PC-3 (cell line): ENCODE measurements at places on chromosomes 5 and 9.

DNA sequence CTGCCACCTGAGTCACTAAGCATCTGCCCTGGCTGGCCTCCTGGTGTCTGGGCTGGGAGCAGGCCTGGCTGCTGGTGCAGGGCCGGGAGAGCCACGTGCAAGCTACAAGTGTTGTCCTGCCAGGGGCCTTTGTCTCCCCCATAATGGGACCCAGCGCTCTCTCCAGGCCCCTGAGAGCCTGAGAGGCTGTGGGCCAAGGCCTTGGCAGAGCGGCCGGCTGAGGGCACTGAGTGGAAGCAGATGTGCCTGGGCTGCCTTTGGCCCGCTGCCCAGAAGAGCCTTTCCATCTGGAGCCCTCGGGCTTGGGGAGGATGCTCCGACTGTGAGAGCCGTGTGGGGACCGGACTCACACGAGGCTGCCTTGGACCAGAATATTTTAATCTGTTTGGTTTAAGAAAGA, 185.5 kb downstream of the RGS3 start:
- peaks cover 18% of the 10 kb centered on the region for H3K4me1 ChIP-seq
- no peak overlapping the region for H3K4me3 ChIP-seq
- no peak overlapping the region for H3K27ac ChIP-seq
- H3K36me3 ChIP-seq: no peaks in the 10 kb centered on the region
- no peaks in the 10 kb centered on the region for H3K27me3 ChIP-seq

GRCh38 chr5:145661737-145662485, 173.2 kb downstream of the PRELID2 start:
- H3K4me3 ChIP-seq: no peak overlapping the region
- no peak overlapping the region for H3K27ac ChIP-seq
- DNase-seq: no peak
- no peaks in the 10 kb centered on the region for H3K27me3 ChIP-seq

- no peak for DNase-seq
- H3K4me3 ChIP-seq: no peak overlapping the region
- H3K4me1 ChIP-seq: peaks cover 5% of the 10 kb centered on the region
- no peaks in the 10 kb centered on the region for H3K36me3 ChIP-seq
- no peak overlapping the region for H3K27ac ChIP-seq
These were observed 144.7 kb upstream of the IER5L start for GRCh38 chr9:129322641-129323375.

GRCh38 chr9:108184941-108185340, 670.8 kb downstream of the ACTL7B start:
- peaks cover 16% of the 10 kb centered on the region for H3K4me1 ChIP-seq
- H3K27ac ChIP-seq: no peak overlapping the region
- H3K27me3 ChIP-seq: no peaks in the 10 kb centered on the region
- peak; percentile 67 for DNase-seq
- H3K36me3 ChIP-seq: no peaks in the 10 kb centered on the region

DNA sequence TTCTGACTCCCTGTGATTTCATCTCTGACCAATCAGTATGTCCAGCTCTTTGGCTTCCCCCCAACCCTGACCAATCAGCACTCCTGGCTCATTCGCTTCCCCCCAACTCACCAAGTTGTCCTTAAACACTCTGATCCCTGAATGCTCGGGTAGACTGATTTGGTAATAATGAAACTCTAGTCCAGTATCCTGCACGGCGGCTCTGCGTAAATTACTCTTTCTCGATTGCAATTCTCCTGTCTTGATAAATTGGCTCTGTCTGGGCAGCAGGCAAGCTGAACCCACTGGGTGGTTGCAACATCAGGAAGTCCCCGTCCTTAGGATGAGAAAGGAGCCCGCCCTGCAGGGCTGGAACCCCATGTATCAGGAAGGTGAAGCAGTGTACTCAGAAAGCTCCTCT, 10.4 kb downstream of the FCN2 start:
- H3K36me3 ChIP-seq: no peaks in the 10 kb centered on the region
- no peak overlapping the region for H3K27ac ChIP-seq
- 0 out of 2 replicates have a peak, but pooled peaks cover 9% of the 10 kb centered on the region for H3K27me3 ChIP-seq
- peaks cover 5% of the 10 kb centered on the region for H3K4me1 ChIP-seq
- no peak overlapping the region for H3K4me3 ChIP-seq

GRCh38 chr9:20620650-20621470, 1.4 kb downstream of the MLLT3 start:
- H3K27ac ChIP-seq: no peak overlapping the region
- H3K27me3 ChIP-seq: no peaks in the 10 kb centered on the region
- H3K36me3 ChIP-seq: no peaks in the 10 kb centered on the region
- peak; percentile 3 for DNase-seq
- peak overlapping the region; percentile 87 for H3K4me3 ChIP-seq

DNA sequence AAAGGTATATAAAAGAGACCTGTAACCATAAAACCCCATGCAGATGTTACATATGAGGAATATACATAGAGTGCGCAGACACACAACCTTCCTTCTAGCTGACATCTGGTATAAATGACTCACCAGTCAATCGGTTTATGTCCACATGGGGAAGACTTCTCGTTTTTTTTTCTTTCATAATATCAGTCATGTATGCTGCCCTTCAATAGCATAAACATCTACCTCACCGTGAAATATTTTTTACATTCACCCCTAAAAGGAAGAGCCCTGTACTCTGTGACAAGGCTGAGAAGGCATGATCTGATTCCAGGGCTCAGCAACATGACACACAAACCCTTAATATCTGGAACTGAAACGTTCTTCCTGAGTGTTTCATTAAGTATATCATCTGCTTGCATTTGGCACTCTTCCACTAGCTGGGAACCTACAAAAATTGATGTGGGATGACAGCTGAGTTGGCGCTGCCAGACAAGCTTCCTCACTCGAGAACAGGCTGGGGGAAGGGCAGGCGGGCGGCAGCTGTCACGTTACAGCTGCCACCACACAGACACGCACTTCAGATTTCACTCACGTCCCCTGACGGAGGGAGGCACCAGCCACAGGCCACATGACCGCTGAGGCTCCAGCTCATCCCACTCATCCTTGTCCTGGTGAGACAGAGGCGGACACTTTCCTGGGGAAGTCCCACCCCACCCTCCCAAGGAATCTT, 74.2 kb downstream of the SHB start:
- peaks cover 17% of the 10 kb centered on the region for H3K36me3 ChIP-seq
- 0 out of 2 replicates have a peak overlapping the region, but pooled peaks have one; percentile 2 for H3K27ac ChIP-seq
- no peak for DNase-seq
- peaks cover 18% of the 10 kb centered on the region for H3K4me1 ChIP-seq
- H3K27me3 ChIP-seq: no peaks in the 10 kb centered on the region
- no peak overlapping the region for H3K4me3 ChIP-seq

GRCh38 chr5:9743507-9743906, 113.4 kb upstream of the TAS2R1 start:
- H3K4me3 ChIP-seq: no peak overlapping the region
- DNase-seq: no peak
- H3K4me1 ChIP-seq: no peaks in the 10 kb centered on the region
- no peak overlapping the region for H3K27ac ChIP-seq
- H3K27me3 ChIP-seq: peaks cover 14% of the 10 kb centered on the region
- no peaks in the 10 kb centered on the region for H3K36me3 ChIP-seq

- H3K4me1 ChIP-seq: peaks cover 34% of the 10 kb centered on the region
- H3K36me3 ChIP-seq: no peaks in the 10 kb centered on the region
- no peak overlapping the region for H3K27ac ChIP-seq
- no peak for DNase-seq
These were observed 1.3 kb upstream of the SH3PXD2B start for GRCh38 chr5:172455511-172456061.

GRCh38 chr9:34463901-34464232, 5.3 kb downstream of the DNAI1 start:
- no peak overlapping the region for H3K27ac ChIP-seq
- H3K36me3 ChIP-seq: no peaks in the 10 kb centered on the region
- H3K4me3 ChIP-seq: no peak overlapping the region
- H3K27me3 ChIP-seq: no peaks in the 10 kb centered on the region
- peaks cover 13% of the 10 kb centered on the region for H3K4me1 ChIP-seq
